ENCODE measurements at places on chromosomes 3 and 15. TPM values are rescaled to one million over a fixed set of nuclear protein-coding genes. Genes with fewer than 3 reads are reported as not detected.

CIDEC gene
- total RNA-seq, result not detected

DBR1 gene
- 19.3 TPM for total RNA-seq

AMT gene
- total RNA-seq, result 6.2 TPM

PRRT3 gene
- 5.5 TPM for total RNA-seq

CDC25A gene
- 23.5 TPM for total RNA-seq

MCTP2 gene
- total RNA-seq, result 17.0 TPM

LRRC15 gene
- total RNA-seq, result not detected

ARGFX gene
- total RNA-seq, result not detected

FOXL2 gene
- not detected for total RNA-seq

All from activated CD4-positive, alpha-beta T cell treated with anti-CD3 and anti-CD28 coated beads, Interleukin-2, amount 10 ng/mL, durations not matched to agents 7 days and 5 days (primary cell).